SK-N-SH treated with all-trans-retinoic acid at 6 μM for 48 hours (cell line): ENCODE measurements at places on chromosomes 5 and 9.
A peak's percentile ranks its signal among the peaks of the same experiment; 100 is the strongest.

GRCh38 chr9:97786341-97786740 lies 66.7 kb upstream of the FOXE1 start:
- 0 out of 3 replicates have a peak, but pooled peaks have one; percentile 39 for ATAC-seq

DNA sequence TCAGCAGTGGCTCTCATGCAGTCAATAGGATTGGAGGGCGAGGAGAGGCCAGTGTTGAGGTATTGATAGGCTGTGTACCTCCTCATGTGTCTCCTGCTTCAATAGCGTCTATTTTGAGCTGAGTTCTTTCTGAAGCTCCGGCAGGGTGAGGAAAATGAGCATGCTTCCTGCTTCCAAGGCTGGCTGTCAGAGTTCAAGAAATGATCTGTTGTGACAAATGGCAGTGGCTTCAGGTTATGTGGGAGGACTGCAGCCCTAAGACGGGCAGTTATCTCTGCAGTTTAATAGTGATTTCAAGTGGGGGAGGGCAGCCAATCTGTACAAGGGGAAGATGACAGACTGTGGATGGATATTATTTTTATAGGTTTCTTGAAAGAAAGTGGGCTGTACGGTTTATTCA lies 54.0 kb upstream of the CXCL14 start:
- no peak for ATAC-seq

GRCh38 chr5:172443441-172444109 lies 10.8 kb downstream of the SH3PXD2B start:
- ATAC-seq = peak; percentile 73

DNA sequence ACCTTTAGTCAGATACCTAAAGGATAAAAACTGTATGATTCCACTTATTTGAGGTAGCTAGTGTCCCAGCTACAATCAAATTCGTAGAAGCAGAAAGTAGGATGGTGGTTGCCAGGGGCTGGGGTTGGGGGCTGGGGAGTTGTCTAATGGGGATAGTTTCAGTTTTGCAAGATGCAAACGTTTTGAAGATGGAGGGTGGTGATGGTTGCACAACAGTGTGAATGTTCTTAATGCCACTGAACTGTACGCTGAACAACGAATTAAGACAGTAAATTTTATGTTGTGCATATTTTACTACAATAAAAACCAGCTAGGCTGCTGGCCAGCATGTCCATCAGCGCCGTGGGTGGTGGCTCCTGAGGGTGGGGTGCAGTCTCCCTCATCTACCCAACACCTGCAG lies 137.8 kb downstream of the GADD45G start:
- no peak for ATAC-seq

- peak; percentile 49 for ATAC-seq
These were observed 1.0 kb downstream of the CERT1 start for GRCh38 chr5:75510417-75510835.

DNA sequence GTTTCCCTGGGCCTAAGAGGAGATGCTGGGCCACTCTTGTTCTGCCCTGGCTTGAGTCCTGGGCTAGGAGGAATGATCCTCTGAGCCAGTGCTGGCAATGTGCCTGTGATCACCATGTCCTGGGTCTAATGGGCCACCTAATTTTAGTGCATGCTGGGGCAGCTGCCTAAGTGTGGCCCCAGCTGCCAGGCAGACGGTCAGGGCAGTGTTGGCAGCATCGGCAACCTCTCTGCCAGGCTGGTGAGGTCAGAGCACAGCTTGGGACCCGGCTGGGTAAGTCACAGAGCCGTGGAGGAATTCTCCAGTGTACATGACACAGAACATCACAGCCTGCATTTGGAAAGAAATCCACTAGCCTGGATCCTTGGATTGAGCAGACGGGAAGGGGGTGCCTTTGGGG lies 21.4 kb upstream of the PITX1 start:
- ATAC-seq = no peak

DNA sequence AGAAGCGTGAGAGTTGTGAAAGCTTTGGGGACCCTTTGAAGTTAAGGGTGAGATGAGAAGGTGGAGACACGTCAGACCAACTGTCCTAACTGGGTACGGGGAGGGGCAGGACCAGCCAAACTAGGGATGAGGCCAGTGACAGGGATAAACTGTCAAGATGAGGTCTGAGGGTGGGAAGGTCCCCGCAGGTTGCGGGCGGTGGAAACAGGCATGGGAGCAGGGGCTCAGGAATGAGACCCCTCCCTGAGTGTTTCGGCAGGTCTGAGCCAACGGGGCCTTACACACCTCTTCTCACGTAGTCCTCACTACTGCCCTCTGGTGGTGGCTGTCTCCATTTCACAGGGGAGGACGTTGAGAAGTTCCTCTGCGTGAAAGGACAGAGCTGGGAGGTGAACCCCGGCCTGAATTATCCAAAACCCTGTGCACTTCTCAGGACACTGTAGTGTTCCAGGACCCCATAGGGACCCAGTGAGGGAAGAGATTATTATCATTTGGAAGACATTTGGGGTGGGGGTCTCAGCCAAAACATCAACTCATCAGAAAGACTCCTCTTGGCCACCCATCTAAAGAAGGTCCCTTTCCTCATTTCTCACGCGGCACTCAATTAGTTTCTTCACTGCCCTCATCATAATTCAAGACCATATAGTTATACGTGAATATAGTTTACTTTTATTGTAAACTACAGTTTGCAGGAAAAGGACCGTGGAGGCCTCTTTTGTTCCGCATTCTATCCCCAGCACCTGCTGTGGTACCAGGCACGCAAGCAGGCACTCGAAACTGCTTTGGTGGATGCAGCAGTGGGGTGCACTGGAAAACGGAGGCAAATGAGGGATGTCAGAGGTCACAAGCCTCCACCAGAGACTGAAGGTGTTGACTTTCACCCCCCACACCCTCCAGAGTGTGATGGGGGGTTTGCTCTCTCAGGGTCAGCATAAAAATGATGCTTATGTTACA lies 21.7 kb upstream of the NANS start:
- peak; percentile 96 for ATAC-seq

GRCh38 chr5:107396351-107396690 lies 274.4 kb downstream of the EFNA5 start:
- ATAC-seq = no peak

DNA sequence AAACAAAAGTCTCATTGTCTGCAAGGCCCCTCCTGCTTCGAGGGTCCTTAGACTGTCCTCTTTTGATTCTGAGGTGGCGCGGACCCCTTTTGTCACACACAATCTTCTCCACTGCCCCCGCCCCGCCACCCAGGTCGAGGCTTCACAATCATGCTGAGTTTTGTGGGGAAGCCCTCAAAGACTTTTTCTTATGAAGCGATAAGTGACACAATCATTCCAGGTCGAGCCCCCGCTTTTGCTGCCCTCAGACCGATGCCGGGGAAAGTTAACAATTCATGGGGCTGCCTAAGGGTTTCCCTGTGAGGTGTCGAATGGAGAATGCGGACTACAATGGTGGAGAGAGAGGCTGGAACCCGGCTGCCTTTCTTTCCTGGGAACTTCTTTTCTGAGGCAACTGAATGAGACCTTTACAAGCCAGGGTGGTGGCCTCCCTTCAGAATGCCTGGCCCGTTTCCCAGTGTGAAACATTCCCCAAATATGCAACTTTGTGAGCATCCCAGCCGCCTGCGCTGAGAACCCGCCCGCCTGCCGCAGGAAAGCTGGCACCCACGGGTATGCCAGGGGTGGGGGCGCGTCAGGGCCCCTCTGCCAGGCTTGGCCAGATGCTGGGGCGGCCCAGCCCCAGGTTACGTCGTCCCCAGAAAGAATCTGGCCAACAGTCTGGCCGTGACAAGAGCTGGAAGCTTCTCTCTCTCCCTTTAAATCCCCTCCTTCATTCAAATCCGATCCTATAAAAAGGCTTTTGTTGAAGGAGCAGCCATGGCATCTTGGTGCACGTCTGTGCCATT lies 71.9 kb downstream of the MAP1B start:
- peak; percentile 82 for ATAC-seq

GRCh38 chr9:134419684-134420076 lies 93.4 kb downstream of the RXRA start:
- ATAC-seq = peak; percentile 66

DNA sequence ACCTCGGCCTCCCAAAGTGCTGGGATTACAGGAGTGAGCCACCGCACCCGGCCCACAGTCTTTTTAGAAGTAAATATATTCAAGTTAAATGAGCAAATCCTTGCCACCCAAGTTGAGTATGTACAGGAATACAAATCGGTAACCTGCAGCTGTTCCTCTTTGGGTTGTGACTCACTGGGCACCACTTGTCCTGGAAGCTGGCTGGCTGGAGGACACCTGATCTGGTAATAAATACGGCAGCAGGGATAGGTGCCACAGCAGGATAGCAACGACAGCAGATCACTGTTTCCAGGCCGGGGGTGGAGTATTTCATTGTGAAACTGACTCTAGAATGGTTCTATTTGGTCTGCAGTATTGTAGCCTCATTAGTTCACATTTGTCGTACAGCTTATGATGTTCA lies 35.7 kb upstream of the SLC36A2 start:
- no peak for ATAC-seq

DNA sequence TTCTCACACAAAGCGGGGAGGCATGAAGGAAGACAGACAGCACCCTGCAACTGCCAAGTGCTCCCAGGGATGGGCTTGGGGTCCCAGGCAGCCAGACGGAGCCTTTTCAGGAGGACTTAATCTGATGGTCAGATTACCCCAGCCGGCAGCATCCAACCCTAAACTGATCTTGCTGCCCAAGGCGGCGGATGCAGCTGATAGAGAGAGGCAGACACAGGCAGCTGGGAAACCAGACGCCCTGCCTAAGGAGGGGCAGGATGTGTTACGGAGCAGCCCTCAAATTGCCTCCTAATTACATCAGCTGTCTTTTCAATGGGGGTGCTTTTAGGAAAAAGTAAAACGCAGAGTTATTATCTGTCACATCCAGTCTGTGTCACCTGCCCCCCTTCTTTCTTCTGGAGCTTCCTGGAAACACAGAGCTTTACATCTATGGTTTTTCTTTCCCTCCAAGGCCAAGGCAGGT lies 190.9 kb upstream of the PANK3 start:
- peak; percentile 11; the same call in 1 of the 3 replicates for ATAC-seq

DNA sequence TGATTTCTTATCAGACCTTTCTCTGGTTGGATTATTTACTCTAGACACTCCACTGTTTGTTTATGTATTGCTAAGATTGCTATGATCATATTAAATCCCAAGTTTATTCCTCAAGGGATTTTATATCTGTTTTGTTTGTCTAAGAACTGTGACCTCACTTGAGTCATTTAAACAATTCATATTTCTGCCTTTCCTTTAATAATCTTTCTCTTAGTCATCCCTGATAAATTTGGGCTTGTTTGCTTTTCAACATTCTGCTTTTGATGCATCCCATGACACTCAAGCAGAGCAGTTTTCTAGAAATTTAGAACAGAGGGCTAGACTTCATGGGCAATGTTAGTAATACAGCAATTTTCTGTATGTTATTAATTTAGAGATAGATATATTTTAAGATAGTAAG lies 231.6 kb upstream of the TNC start:
- peak; percentile 46; the same call in 2 of the 3 replicates for ATAC-seq

GRCh38 chr9:127336506-127337352 lies 60.2 kb upstream of the SLC2A8 start:
- ATAC-seq = peak; percentile 91

- no peak for ATAC-seq
These were observed 141.5 kb downstream of the OSTF1 start for GRCh38 chr9:75229605-75230332.

DNA sequence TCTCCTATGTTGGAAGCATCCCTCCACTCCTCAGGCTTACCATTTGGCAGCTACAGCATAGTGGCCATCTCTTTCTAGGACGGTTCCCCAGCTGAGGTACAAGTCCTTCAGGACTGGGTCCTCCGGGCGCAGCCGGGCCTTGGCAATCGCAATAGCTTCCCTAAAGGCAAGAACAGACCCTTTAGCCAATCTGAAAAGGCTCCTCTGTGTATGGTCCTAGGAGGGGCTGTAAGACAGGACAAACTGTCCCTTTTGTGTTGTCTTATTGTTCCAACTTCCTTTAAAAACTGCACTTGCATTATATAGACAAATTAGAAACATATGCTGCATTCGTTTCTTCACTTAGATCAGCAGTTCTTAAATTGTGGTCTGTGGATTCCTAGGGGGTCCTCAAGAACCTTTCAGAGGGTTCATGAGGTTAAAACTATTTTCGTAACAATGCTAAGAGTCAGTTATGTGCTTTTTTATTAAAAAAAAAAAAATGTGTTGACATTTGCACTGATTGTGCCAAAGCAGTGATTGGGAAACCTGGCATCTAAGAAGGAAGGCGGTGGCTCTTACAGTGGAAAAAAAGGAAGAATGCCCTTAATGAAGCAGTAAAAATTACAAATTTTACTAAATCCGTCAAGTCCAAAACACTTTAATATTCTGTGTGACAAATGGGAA lies 38.7 kb downstream of the GEMIN5 start:
- no peak for ATAC-seq

DNA sequence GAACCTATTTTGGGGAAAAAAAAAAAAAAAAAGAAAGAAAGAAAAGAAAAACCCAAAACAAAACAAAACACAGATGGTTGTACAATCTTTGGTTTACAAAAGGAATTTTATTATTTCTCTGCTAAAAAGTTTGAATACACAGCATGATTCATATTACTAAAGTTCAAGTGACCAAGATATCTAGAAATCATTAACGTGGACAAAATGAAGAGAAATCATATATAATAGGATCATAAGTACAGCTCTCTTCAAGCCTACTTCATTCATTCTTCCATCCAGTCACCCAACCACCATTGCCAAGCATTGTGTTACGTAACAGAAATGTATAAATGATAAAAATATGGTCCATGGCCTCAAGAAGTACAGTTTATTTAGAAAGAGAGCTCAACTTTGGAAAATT lies 52.9 kb downstream of the ZDHHC21 start:
- ATAC-seq = no peak

DNA sequence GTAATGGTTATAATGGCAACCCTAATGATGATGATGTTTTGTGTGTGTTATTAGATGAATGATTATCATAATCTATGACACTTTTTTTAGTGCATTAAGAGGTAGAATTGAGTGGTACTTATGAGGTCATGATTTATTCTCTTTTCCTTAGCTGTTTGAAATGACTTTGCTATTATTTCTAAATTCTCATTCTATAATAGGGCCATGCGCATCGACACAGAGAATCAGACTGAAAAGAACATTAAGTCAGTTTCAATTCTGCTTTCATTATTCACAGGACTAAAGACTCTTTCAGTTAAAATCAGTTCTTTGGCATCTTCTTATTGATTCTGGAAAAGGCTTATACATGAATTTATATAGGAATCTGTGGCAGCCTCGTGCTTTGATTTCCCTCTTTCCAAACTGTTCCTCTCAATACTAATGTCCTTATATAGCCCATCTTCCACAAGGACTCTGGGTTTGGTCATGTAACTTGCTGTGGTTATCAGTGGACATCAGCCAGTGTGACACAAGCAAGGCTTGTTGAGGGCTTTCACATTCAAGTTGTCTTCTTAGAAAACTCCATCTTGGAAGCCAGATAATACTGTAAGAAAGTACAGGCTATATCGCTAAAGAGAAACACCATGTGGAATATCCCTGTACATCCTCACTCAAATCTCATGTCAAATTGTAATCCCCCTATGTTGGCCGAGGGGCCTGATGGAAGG lies 140.3 kb upstream of the CHD1 start:
- no peak for ATAC-seq
